ENCODE measurements at places on chromosomes 12 and 14.
A peak's percentile ranks its signal among the peaks of the same experiment; 100 is the strongest.

DNA sequence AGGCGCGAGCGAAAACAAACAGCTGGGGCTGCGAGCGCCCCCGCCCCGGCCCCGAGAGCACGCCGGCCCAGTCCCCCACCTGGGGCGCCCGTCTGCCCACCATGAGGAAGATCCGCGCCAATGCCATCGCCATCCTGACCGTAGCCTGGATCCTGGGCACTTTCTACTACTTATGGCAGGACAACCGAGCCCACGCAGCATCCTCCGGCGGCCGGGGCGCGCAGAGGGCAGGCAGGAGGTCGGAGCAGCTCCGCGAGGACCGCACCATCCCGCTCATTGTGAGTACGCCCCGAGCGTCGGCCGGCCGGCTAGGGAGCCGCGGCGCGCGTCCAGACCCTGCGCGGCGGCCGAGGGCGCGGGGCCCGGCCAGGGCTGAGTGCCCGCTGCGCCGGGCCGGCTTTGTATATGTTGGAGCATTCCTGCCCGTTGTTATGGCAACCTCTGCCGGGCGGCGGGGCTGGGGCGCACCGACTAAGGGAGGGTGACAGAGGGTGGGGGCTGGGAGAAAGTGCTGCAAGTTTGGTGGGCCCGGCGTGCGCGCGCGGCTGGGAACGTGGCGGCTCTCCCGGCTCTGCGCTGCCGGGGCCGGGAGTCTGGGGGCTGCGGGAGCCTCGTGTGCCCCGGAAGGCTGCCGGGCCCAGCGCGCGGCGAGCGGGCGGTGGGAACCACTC is 367 bp downstream of the GALNT16 start:
- DNase-seq: peak; percentile 67

DNA sequence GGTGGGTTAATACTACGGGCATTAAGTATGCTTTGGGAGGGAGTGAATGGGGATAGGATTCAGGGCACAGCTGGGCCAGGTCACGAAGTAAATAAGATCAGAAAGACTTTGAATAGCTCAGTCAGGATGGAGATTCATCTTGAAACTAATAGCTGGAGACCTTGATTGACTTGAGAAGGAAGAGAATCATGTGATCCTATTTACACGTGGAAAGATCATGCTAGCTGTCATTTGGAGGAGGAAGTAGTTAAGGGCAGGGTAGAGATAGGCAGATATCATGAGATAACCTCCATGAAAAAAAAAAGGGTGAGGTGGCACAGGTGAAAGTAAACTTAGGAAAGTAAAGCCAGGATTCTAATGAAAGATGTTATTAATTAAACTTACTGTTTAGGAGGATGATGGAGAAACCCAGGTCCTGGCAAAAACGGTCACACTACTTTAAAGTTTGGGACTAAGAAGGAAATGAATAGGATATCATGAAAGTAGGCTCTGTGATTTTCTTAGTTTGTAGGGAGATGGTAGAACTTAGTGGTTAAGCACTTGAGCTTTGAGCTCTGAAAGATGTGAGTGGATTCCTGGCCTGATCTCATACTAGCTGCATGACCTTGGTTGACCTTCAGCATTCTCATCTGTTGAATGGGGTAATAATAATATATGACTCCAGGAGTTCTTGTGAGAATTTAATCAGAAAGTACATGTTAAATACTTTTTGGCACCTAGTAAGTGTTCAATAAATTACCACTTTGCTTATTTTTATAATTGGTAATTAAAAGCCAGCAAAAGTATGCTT is 439.0 kb downstream of the NRXN3 start:
- DNase-seq: no peak

DNA sequence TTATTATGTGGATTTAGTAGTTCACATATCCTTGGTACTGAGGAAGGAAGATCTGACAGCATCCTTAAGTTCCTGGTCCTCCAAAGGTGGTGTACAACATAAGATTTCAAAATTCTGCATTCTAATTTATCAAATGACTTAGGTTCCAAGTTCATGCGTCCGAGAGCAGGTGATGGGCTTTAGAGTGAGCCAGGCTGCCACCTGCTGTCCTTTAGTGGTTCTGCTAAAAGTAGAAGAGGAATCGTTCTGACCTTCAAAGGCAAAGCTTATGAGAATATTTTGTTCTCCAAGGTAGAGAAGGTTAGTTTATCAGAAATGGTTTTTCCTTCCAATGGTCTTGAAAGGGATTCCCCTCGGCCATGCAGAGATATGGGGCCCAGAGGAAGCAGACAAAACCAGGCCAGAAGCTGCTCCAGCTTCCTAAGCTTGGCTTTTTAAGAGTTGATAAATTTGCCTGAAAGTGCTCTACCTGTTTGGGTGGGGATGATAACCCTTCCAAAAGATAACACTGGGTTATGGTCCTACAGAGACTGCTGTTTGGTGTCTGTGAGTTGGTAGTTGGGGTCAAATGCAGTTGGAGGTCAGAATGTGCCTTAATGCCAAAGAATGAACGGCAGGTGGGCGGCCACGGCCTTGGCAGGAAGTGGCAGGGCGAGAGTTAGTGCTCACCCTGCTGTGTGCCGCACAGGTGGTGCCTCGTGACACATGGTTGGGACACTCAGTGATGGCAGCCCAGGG is 29.1 kb upstream of the LRTM2 start:
- DNase-seq: peak; percentile 74

- no peak for DNase-seq
These were observed 945.4 kb upstream of the FLRT2 start for GRCh38 chr14:84584511-84584910.

- no peak for DNase-seq
These were observed 40.6 kb downstream of the SCN8A start for GRCh38 chr12:51631591-51631990.

Measured in NCI-H1092 treated with DMSO at 0.1 percent for 48 hours (cell line).